ENCODE measurements at places on chromosomes 1 and 21.

- DNase-seq = no peak
Observed at GRCh38 chr1:156176610-156177210, 17.2 kb upstream of the SLC25A44 start.

DNA sequence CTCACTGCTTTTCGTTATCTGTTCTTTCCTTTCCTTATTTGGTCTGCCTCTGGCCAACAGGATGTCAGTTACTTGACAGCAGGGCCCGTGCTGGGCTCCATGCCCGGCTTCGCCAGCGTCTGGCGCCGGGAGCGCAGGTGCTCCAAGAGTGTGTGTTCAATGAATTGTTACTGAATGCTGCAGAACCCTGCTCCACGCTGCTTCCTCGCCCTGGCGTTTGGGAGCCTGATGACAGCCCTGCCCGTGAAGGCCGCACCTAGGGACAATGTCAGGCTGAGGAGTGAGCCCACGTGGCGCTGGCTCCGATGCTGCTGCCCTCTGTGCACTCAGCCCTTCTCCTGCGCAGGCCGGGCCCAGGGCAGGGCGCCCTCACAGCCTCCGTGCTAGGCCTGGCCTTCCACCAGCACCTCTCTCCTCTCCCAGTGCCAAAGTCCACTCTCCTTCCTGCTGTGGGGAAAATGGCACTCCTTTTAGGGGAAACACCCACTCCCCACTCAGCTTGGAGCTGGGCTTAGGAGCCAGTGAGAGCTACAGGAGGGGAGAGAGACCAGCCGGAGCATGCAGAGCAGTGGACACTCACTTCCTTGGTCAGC is 51.4 kb downstream of the ACBD3 start:
- DNase-seq = no peak

DNA sequence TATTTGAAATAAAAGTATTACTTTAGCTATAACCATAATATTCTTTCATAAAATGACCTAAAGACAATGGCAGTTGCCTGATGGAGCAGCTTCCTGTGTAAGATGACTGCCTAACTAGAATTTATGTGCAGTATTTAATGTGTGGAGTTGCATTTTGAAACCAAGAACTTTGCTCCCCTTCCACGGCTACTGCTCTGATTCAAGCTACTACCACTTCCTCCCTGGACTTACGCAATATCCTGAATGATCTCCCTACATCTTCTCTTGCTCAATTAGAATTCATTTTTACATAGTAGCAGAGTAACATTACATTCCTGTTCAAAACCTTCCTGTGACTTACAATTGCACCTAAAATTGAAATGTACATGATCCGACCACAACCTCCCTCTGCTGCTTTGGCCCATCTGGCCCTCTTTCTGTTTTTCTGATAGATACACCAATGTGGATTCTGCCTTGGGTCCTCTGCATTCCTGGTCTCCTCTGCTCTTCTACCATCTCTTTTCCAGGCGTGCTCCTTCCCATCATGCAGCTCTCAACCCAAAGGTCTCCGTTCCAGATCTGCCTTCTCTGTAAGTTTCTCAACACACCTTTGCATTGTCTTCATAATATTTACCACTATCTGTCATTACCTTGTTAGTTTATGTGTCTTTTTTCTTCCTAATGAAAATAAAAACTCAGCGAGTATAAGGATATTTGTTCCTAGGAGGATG is 47.4 kb upstream of the USP25 start:
- peak; percentile 44 for DNase-seq

GRCh38 chr1:1290238-1290731 is 10.0 kb downstream of the SCNN1D start:
- no peak for DNase-seq

GRCh38 chr1:222234351-222234750 is 313.6 kb downstream of the HHIPL2 start:
- DNase-seq = no peak

DNA sequence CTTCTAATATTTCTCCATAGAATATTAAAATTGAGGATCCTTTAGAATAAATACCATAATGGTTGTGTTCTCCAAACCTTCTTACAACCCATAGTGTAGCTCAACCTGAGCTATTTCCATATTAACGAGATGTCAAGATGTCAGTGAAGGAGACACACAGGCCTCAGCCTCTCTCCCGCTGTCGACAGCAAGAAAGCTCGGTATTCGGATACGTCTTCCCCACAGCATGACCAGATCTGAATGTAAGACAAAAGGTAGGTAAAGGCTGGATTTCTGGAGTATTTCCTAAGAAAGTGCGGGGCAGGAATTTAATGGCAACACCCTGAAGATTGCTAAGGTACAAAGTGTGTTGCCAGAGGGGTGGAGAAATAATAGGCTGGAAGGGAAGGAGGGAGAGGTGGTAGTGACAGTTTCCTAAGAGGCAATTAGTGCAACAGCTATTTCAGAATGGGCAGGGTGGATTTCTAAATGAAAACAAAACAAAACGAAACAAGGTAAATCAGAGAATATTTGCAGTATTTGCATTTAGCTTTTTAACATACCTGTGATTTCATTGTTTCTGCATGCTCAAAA is 1.7 kb downstream of the ADSS2 start:
- no peak for DNase-seq

- no peak for DNase-seq
Observed at GRCh38 chr1:155970531-155971167, 7.7 kb downstream of the ARHGEF2 start.

GRCh38 chr1:93620841-93621210 is 60.8 kb downstream of the BCAR3 start:
- DNase-seq = no peak

GRCh38 chr1:213284626-213285025 is 233.6 kb downstream of the RPS6KC1 start:
- peak; percentile 21 for DNase-seq

- DNase-seq = no peak
Observed at GRCh38 chr1:44048532-44049215, 17.4 kb upstream of the SLC6A9 start.
